ENCODE measurements at places on chromosomes 7 and 10.

- DNase-seq: no peak
Observed at GRCh38 chr10:110455446-110455845, 42.3 kb upstream of the DUSP5 start.

- no peak for DNase-seq
Observed at GRCh38 chr10:60828489-60828852, 50.2 kb downstream of the CDK1 start.

GRCh38 chr7:108104324-108104723 lies 25.8 kb downstream of the LAMB4 start:
- no peak for DNase-seq

- DNase-seq: no peak
Observed at GRCh38 chr7:143015084-143015483, 11.8 kb downstream of the OR9A2 start.

GRCh38 chr10:27744802-27745731 lies 552 bp downstream of the MKX start:
- no peak for DNase-seq

DNA sequence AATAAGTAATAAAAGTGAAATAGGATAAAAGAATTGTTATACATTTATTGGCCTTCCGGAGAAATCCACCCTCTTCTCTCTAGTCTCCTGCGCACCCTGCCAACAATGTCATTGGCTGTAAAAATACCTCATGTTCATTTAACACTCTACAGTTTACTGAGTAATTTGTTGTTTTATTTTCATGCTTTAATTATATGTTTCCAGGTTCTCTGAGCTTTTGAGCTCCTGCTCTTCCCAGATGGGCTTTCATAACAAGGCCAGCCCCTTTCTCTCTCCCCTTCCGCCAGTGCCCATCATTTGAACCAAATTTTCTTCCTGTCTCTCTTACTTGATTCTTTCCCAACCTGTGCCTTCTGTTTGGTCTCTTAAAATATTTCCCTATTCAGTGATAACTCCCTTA lies 144.6 kb upstream of the PRSS1 start:
- DNase-seq: no peak

DNA sequence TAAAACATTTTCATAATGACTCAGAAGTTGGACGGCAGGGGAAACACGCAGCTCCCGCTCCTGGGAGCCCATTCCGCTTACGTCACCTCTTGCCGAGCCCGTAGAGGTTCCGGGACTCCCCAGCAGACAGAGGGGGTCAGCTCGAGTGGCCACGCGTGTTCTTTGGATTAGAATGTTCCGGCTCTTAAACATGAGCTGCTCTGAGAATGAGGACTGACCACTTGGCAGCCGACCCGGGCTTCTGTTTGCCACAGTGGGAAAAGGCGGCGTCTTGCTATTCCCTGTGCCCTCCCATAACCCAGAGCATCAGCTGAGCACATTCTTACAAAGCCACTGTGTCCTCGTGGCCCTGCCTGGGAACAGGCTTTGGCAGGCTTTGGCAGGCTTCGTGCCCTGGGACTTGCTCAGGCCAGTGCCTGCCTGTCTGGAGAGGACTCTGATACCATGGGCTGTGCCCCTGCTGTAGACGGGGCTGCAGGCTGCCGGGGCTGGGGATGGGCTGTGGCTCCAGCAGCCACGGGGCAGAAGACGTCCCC lies 40.1 kb downstream of the PFKP start:
- DNase-seq: no peak

DNA sequence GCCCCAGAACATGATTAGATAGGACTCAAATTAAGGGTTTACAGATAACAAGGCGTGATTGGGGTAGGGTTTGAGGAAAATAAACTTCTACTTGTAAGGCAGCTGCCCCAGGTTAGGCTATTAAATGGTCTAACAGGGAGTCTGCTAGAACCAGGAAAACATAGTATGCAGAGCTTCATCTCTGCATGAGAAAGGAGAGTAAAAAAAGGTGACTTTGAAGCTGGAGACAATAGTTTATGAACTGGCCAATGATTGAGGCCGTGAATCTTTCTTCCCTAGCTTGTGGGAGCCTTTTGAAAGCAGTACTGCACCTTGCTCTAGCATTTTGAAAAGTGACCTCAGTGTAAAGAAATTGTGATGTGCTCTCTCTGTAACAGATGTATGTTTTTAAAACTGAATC lies 48.5 kb upstream of the STARD3NL start:
- DNase-seq: no peak

- no peak for DNase-seq
Observed at GRCh38 chr7:36304099-36304425, 85.6 kb upstream of the ANLN start.
